ENCODE measurements at places on chromosomes 6 and 20.
A peak's percentile ranks its signal among the peaks of the same experiment; 100 is the strongest.

- no peak for DNase-seq
These were observed 102.1 kb downstream of the FNDC1 start for GRCh38 chr6:159271257-159271656.

GRCh38 chr20:52425253-52425652, 233.7 kb upstream of the ZFP64 start:
- DNase-seq: no peak

- DNase-seq: no peak
These were observed 22.0 kb upstream of the SYNJ2 start for GRCh38 chr6:157959451-157960227.

DNA sequence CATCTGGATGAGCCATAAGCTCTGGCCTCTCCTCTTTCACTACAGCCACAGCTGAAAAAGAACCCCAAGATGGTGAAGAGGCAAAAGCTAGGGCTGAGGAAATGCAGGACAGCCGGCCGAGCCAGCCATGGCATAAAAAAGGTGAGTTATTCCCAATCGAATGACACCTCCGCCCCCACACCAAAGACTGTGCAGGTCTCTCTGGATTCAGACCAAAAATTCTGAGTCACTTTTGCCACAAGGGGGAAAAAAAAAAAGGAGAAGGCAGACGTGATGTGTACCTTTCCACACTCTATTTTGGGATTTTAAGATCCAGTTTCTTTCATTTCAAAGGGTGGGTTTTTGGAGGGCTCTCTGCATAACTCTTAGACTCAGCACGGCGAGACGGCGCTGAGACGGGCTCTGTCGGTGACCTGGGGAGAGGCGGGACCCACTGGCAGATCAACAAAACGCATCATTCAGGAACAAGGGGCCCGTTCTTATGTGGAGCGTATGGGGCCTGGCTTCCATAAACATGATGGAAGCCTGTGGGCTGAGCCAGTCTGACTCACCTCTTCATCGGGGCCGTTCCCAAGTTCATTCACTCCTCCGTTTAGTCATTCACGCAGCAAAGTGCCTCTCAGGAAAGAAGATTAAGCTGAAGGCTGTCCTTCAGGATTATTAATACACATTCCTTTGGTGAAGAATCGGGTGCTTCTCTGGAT, 54.8 kb downstream of the NFATC2 start:
- DNase-seq: no peak

- peak; percentile 45 for DNase-seq
These were observed 11.5 kb downstream of the GNL1 start for GRCh38 chr6:30544666-30545272.

Measured in left kidney (tissue), 8 donors.